ENCODE measurements at places on chromosomes 16 and 17.
A peak's percentile ranks its signal among the peaks of the same experiment; 100 is the strongest.

- no peak for DNase-seq
Observed at GRCh38 chr16:10738231-10739077, 5.2 kb upstream of the NUBP1 start.

DNA sequence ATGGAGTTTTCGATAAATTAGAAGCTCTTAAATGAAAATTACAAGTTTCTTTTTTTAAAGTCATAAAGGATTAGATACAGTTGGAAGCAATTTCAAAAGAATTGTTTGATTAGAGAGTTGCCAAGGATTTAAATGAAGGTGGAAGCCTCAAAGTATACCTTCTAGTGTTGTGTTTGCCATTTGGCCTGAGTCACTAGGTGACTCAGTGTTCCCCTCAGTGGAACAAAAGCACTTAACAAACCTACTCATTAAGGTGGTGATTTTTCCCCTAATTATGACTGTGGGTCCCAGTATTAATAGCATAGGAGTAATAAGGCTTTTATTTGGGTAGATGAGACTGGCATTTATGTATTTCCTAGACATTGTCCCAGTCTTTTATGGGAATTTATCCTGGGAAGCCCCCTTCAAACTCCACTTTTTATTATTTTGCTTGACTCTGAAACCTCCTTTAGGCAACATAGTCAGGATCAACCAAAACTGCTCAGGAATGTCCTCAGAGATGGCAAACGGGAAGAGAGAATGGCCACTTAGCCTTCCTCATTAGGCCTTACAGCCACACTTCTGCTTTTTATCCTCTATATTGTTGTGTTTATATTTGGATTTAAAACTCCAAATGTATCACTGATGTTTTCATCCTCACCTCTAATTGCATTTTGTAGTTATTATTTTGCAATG lies 161.0 kb downstream of the FTO start:
- DNase-seq: no peak

DNA sequence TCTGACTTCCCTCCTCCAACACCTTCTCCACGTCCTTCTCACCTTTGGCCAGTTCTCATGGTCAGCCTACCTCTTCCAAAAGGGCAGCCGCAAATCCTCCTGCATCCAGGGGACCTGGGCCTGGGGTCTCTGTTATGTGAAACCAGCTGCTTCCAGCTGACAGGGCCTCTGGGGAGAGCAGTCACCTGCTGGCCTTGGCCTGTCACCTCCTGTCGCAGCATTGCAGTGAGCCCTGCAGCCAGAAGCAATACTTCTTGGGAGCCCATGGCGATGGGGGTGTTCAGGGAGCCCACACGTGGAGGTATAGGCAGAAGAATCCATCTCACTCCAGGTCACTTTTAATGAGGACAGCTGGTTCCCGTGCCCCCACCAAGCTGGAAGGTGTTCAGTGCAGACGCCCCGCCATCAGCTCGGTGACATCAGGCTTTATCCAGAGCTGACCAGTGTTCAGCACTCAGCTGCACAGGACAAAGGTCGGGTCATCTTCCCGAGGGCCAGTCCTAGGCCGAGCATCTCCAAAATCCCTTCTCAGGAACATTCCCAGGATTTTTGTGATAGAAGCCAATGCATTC lies 1.7 kb upstream of the SLC47A2 start:
- DNase-seq: no peak

DNA sequence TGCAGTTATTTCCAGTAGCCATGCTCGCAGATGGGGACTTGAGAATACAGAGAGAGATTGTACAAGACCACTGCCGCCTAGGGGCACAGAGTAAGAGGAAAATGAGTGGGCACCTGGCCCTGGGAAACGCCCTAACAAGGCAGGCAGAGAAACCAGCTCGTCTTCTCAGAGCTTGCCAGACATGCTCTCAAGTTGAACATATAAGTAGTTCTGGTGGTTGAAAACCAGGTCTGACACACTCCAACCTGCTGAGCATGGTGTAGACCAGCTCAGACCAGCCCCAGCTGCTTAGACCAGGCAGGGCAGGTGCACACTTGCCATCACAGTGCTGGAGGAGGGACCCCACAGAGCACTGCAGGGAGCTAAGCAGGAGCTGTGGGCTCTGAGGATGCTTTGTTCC lies 250.5 kb downstream of the CPPED1 start:
- DNase-seq: no peak

GRCh38 chr17:76700617-76701470 lies 9.9 kb downstream of the MXRA7 start:
- no peak for DNase-seq

GRCh38 chr17:80780381-80781198 lies 211.1 kb upstream of the CHMP6 start:
- DNase-seq: no peak

GRCh38 chr16:31496670-31497069 lies 11.5 kb downstream of the RUSF1 start:
- no peak for DNase-seq

- DNase-seq: no peak
Observed at GRCh38 chr16:35737076-35737475, 2277.7 kb downstream of the TP53TG3F start.

DNA sequence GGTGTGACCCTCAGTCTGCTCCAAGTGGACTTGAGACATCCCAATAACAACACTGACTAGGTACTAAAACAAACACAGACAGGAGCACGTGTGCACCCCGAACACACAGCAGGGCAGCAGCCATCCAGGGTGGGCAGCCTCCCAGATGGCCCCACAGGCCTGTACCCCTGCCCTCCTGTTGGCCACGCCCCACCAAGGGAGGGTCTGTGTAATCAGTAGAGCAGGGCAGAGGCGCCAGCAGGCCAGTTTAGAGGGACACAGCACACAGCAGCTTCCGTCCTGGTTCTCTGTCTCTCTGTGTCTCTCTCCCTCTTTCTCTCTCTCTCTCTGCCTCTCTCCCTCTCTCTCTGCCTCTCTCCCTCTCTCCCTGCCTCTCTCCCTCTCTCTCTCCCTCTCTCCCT lies 21.4 kb downstream of the ACTG1 start:
- no peak for DNase-seq

- DNase-seq: peak; percentile 68
Observed at GRCh38 chr16:62036101-62036801, at the start of gene CDH8. Gene CDH8, minus strand, starts transcription at chr16:62036438. Its CDS starts 15,035 bp downstream, at chr16:62021403.

DNA sequence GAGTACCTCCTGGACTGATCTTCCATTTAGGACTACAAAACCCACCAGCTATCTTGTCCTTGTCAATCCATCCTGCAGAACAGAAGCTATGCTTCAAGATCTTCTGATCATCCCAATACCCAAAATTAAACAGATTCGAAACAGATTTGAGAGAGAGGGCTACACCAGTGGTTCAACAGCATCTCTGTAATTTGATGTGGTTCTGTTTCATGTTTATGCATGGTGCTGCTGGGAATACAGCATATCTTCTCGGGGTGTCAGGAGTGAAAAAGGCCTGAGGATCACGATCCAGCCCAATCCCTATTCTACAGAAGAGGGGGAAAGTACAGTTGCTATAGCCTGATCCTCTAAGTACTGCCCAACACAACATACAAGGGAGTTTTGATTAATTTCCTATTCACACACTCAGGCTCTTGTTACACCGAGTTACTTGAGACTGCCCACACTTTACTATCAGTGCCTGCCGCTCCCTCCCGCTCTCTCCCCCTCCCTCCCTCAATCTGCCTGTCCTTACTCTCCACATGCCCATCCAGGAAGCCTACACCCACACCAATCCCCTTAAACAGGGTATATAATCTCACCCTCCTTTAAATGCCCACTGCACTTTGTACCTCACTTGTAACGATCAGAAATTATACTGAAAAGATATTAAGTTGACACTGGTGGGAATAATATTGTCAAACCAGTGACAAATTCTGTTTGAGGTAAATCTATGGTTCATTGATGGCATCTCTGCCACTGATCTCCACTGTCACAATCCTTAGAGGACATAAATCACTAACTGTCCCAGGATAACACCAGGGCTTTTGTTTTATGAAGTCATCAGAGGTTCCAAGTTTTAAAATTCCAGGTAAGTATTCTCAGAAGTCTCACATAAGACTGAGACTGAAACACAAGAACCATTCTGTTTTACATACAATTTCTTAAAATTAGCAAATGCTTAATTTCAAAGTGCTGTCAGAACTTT lies 89.3 kb upstream of the PLEKHM1 start:
- no peak for DNase-seq

DNA sequence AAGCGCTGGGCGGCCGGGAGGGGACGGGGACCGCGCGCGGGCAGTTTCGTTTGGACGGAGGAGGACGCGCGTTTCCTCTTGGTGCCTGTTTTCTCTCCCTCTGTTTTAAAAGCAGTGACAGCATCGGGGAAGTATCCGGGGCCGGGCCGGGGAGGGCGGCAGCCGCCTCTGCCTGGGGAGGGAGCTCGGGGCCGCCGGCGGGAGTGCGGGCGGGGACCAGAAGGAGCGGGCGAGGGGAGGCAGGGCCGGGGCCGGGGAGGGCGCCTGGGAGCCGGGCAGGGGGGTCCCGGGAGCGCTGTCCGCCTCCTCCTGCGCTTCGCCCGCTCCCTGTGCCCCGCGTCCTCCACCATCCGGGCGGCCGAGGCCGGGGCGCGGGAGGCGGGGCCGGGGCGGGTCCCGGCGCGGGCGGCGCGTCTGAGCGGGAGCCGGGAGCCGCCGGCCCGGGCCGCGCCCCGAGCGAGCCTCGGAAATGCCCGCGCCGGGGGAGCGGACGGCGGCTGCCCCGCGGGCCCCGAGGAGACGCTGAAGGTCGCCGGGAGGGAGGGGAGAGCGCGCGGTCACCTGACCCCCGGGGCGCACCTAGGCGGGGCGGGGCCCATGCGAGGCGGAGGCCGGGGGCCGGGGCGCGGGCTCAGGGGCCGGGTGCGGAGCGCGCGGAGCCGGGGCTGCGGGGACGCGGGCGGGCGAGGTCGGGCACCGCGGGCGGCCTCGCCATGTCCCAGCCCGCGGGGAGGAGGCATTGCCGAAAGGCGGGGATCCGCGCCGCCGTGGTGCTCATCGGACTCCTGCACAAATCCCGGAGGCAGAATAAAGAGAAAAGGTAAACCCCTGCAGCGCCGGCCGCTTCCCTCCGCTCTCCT lies 57.3 kb downstream of the RAP1GAP2 start:
- DNase-seq: peak; percentile 70

GRCh38 chr16:85485379-85485778 lies 127.7 kb upstream of the GSE1 start:
- no peak for DNase-seq

GRCh38 chr16:57828272-57829161 lies 26.2 kb upstream of the KIFC3 start:
- DNase-seq: no peak

DNA sequence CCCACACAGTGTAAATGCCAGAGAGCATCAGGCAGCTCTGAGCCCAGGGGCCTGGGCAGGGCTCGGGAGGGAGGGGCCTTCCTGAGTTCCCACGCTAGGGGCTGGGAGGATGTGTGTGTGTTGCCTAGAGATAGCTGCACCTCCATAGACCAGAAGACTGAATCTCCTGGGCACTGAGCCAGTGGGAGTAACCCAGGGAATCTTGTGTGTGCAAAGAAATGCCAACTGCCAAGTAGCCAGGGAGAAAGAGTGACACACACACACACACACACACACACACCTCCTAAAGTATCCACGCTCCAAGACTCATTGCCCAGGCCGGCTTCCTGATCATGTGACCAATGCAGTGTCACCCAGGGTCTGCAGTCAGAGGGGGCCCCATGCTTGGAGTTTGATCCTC lies 166.2 kb upstream of the RPL38 start:
- DNase-seq: no peak

DNA sequence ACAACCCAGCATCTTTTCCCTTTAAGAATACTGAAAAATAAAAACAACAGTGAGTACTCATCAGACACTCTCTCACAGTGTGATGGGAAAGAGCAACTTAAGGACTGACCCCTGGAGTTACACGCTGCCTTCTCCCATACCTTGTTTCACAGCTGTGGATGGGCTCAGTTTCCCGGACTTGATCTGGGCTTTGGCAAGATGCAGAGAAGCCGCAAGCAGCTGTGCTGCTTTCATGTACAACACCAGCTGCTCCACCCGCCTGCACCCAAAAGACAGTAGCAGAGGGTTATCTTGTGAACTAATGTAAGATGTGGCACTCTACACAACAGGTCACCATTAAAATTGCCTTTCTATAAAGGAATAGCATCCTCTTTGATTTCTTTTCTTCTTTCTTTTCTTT lies 32.7 kb upstream of the ALDH3A1 start:
- no peak for DNase-seq

DNA sequence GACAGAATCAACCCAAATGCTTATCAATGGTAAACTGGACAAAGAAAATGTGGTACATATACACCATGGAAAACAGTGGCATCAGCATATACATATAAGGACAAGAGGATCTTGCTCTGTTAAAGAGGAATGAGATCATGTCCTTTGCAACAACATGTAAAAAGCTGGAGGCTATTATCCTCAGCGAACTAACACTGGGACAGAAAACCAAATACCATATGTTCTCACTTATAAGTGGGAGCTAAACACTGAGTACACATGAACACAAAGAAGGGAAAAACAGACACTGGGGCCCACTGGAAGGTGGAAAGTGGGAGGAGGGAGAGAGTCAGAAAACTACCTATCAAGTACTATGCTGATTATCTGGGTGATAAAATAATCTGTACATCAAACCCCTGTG lies 447.3 kb upstream of the MAF start:
- no peak for DNase-seq

DNA sequence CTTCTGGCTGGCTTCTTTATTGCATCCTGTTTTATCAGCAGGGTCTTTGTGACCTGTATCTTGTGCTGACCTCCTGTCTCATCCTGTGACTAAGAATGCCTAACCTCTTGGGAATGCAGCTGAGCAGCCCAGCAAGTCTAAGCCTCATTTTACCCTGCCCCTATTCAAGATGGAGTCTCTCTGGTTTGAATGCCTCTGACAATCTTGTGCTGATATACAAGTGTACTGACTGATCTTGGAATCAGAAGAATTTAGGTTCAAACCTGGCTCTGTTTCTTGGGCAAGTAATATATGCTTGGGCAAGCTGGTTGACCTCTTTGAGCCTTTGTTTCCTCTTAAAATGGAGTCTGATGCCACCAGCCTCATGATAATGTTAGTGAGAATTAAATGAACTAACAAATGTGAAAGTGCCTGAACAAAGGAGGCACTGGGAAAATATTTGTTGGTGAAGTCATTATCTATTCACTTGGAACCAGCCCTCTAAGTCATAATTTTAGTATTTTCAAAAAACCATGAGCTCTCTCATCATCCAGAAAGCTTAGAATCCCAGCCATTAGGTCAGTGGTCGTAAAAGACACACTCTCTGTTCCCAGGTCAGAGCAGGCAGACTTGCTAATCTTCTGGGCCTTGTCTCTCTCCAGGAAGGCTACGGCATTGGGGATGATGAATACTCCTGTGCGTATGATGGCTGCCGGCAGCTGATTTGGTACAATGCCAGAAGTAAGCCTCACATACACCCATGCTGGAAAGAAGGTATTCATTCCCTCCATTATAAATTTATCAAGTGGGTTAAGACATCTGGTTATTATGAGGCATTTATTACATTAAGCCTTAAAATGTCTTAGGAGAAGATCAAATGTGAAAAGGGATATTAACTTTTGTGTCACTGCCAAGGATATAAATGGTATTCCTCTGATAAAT lies 18.1 kb upstream of the ARL2BP start:
- no peak for DNase-seq

- no peak for DNase-seq
Observed at GRCh38 chr16:83935005-83935857, 17.8 kb upstream of the OSGIN1 start.

- DNase-seq: no peak
Observed at GRCh38 chr16:57151369-57151768, 34.5 kb downstream of the PSME3IP1 start.

Data from left forelimb (tissue), 1 donor.